ENCODE measurements at places on chromosomes 16 and 17.

- no peak for DNase-seq
These were observed 56.1 kb upstream of the TOX3 start for GRCh38 chr16:52603015-52603414.

DNA sequence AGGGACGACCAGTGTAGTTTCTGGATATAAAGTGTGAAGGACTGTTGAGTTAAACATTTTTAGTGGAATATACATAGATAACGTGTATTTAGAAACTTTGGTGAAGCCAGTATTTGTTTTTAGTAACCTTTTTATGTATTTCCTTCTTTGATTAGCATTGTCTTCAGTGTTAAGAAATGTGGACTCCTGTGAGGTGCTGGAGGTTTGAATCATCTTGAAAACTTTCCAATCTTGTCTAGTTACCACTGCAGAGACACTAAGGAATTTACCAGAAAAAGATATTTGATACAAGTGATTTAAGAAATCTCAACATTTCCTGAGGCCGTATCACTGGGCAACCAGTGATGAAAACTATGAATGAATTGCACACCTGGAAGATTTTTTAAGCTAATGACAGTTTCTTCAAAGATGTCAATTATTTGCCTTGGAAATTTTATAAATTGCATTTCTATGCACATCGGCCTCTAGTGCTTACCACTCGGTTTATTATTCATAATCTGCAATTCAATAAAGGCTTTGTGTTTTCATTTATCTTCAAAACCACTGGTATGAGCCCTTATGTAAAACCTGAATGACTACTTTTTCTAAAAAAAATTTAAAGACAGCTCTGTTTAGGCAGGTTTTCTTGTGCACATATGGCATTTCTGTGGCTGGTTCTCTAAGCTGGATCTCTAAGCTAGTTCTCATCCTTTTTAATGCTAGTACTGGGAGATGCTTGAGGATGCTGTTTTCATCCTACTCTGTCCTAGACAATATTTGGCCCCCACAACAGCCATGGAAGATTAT is 31.4 kb upstream of the ADCY7 start:
- DNase-seq, result no peak

- peak; percentile 17 for DNase-seq
These were observed 37.9 kb downstream of the MPRIP start for GRCh38 chr17:17080181-17080631.

DNA sequence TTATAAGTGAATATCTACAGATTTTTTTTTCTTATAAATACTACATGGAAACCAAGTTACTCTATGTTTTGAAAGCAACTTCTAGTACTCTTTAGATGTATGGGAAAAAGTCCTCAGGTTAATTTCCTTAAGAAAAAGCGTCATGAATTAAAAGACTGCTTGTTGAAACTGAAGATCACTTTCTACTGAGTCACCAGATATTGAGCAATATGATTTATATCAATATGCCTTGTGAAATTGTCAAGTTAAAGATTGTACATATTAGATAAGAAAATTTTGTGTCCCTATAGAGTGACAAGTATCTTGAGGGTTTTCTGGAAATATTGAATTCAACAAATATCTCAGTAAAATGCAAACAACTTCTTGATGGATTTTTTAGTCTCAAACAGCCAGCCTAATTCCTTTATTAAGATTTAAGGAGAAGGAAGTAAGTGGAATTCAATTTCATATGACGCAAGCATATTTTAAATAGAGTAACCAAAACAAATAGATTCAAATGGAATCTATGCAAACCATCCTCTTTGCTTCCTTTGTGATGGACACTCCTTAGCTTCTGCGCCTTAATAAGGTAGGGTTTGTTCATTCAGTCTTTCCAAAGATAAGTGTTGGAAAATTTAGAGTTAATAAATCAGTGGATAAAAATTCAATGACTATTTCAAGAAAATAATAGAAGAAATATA is 16.6 kb downstream of the KRT12 start:
- no peak for DNase-seq

DNA sequence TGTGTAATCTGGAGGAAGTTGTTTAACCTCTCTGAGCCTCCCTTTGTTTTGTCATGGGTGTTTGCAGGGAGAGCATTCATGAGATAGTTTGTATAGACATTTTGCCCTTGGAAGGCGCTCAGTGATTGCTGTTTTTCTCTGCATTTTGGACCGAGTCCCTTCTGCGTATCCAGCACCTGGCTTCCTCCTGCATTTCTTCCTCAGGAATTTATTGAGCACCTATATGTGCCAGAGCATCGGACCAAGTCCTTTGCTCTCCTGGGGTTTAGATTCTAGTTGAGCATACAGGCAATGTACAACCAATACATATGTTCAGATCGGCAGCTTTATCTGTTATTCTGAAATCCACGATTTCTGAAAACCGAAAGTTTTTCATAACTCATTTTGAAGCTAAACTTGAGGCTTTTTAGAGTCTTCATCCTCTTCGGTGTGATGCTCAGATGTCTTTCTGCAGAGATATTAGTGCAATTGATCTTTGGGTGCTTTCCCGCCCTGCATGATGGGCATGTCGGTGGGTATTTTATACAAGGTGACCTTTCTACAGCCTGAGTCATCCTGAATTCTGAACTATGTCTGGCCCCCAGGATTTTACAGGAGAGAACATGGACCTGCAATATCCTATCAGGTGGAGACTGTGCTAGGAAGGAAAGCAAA is 4.1 kb downstream of the IL4R start:
- no peak for DNase-seq

GRCh38 chr17:80519091-80519781 is 25.4 kb upstream of the RPTOR start:
- DNase-seq, result no peak

DNA sequence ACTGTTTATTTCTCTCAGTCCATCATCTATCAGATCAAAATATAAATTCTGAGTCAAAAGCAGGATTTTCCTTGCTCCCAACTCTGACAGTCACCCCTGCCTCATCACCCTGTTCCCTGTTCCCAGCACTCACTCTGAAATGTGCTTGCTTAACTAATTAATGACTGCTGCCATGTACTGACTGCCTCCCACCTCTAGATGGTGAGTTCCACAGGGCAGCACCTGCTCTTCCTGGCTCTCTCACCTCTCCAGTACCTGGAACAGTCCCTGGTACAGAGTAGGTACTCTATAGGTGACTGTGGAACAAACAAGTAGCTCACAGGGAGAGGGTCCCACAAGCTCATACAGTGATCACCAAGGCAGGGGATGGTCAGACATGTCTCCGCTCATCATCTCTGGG is 114.3 kb upstream of the C16orf82 start:
- no peak for DNase-seq

GRCh38 chr17:32487473-32488176 is 832 bp downstream of the CDK5R1 start:
- no peak for DNase-seq

- DNase-seq, result no peak
These were observed 82.1 kb upstream of the ELAC2 start for GRCh38 chr17:13099926-13100325.

DNA sequence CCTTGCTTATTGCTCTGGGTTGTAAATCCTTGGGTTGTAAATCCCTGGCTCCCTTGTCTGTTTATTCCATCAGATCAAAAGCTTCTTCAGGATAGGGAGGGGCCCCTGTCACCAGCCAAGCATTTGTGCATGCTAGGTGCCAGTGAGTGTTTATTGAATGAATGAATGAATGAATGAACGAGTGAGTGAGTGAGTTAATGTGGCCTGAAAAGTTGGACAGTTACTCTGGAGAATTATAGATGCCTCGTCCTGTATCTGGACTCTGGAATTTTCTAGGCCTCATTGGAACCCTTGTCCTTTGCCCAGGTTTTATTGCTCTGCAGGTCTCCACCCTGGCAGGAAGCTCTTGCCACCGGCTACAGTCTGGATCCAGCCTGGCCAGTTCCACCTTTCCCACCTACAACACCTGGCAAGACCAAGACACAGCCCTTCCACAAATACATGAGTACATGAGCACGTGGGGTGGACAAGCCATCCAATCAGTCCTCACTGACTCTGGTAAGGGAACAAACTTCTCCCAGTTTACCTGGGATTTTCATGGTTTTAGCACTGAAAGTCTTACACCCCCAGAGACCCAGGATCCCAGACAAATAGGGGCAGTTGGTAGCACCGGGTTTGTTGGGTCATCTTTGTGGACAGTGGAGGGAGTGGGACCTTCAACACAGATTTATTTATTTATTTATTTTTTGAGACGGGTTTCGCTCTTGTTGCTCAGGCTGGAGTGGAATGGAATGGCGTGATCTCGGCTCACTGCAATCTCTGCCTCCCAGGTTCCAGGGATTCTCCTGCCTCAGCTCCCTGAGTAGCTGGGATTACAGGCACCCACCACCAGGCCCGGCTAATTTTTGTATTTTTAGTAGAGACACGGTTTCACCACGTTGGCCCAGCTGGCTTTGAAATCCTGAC is 14.7 kb upstream of the CDH1 start:
- no peak for DNase-seq

- no peak for DNase-seq
These were observed 5.1 kb upstream of the CPSF4L start for GRCh38 chr17:73266796-73267195.

DNA sequence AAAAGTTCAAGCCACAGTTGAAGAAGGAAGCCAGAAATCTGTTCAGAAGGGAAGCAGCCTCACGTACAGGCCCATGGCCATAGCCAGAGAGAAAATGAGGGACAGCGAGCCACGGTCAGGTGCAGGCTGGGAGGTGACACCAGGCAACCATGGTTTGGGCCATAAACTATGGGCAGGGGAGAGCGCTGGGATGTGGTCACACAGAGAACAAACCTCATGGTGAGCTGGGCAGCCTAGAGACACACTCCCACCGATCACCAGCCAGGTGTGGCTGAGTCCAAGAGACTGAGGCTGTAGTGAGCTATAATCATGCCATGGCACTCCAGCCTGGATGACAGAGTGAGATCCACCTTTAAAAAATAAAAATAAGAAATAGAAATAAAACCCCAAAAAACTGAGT is 76.5 kb downstream of the NETO2 start:
- DNase-seq, result no peak

- no peak for DNase-seq
These were observed 47.2 kb downstream of the GPRC5B start for GRCh38 chr16:19837331-19837980.

DNA sequence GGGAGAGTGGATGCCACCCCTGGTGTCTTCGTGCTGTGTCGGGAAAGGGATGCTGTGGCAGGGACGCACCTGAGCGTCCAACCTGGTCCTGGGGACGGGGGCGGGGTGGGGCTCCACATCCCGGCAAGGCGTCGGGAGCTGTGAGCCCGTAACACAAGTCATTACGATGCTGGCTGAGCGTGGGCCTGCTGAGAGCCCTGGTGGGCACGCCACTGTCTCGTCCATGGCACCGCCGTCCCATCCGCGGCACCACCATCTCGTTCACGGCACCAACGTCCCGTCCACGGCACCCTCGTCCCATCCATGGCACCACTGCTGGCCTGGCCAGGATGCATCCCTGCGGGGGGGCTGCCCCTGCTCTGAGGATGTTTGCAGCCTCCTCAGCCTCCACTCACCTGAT is 24.1 kb upstream of the GNG13 start:
- DNase-seq, result no peak

DNA sequence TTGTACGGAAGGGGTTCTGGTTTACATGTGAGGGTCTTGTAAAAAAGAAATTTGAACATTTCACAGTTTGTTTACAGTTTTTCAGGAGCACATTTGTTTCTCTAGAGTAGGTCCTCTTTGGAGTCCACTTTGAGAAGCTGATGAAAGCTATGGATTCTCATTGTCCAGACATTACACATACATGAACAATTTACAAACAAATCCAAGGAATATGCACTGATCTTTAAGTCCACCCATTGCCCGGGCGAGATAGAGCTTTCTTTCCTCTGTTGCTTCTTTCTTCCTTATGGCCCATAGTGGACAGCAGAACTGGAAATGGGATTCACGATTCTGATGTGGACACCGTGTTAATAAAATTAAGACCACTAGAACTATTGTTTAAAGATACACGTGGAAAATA is 1.9 kb downstream of the DCAF7 start:
- no peak for DNase-seq

DNA sequence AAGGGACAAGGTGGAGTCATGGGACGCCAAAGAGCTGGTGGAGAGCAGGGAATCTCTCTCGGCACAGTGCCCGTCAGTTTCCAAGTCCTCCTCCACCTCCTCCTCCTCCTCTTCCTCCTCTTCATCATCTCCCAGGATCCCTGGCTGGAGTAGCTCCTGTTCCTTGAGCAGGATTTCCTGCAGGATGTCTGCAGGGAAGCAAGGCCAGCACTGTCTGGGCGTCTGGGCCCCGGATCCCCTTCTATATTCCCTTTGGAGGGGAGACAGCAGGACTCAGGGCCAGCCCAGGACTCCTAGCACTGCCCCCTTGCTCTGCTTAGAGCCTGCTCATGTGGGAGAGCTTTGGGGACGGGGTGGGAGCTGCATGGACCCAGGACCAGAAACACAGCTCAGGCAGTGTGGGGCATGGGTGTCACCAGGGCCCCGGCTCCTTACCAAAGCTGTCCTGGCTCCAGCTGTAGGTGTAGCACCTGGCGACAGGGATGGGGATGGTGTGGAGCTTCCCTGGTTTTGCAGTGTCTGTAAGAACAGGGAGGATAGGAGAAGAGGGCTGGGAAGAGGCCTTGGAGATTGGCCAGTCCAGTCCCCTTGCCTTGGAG is 21.3 kb upstream of the PIK3R6 start:
- DNase-seq, result no peak

DNA sequence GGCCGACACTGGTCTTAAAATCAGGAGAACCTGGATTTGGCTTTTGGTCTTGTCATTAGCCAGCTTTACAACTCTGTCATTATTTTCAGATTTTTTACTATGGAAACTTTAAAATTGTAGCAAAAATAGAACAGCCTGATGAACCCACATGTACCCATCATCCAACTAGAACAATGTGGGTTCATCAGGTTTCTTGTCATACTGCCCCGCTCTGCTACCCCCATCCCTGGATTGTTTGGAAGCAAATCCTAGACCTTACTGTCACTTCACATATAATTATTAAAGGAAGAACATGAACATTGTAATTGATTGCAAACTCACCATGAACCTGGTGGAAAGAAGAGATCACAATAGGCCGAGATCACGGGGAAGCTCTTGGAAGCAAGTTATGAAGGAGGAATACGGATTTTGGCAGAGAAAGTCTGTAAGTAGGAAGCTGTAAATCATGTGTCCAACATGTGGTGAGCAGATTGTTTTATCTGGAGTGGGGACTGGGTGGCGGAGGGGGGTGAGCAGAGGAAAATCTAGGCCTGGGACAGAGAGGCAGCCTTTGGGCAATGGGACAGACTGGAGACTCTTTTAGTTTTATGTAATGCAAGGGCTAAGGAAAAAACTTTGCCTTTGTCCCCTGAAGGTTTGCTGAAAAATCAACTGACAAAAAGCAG is 67.0 kb downstream of the PITPNC1 start:
- peak; percentile 40 for DNase-seq

GRCh38 chr16:85144026-85144915 is 32.0 kb upstream of the CIBAR2 start:
- DNase-seq, result no peak

DNA sequence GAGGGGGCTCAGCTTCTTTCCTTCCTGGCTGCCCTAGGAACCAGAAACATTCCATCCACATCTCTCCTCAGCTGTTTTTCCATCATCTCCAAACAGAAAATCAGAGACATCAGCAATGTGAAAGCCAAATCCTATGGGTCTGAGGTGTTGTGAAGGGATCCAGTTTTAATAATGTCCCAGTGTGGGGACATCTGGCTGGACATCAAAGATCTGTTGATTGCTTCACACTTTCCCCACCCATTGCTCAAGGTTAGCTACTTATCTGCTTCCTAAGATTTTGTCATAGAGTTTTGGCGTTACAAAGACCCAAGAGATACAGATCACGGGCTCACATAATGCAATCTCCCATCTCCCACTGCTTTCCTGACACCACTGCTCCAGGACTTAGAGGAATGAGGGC is 47.8 kb upstream of the AXIN2 start:
- no peak for DNase-seq
